Activated T-helper 1 cell treated with anti-CD3 and anti-CD28 coated beads, Interleukin-2, amount 50 U/mL, for 16 hours (primary cell): ENCODE measurements at places on chromosomes 3 and 15.

GRCh38 chr3:184058029-184058428, 5.2 kb downstream of the HTR3C start:
- DNase-seq: no peak

GRCh38 chr3:152071315-152071714, 197.4 kb upstream of the MBNL1 start:
- no peak for DNase-seq

- DNase-seq: no peak
Observed at GRCh38 chr3:63462732-63463131, 184.6 kb downstream of the SYNPR start.

DNA sequence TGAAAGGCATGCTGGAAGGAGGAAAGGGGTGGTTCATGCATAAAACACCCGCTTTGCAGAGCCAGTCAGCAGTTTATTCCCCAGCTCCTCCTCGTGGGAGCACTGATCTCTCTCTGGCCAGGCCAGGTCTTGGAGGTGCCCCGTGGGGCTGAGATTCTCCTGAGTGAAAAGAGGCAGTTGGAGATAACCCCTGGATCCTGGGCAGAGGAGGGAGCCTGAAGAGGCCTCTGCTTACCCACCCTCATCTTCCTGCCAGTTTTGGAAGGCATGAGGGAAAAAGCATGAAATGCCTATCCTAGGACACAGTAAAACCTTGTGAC, 108.3 kb downstream of the SEMA5B start:
- DNase-seq: no peak

DNA sequence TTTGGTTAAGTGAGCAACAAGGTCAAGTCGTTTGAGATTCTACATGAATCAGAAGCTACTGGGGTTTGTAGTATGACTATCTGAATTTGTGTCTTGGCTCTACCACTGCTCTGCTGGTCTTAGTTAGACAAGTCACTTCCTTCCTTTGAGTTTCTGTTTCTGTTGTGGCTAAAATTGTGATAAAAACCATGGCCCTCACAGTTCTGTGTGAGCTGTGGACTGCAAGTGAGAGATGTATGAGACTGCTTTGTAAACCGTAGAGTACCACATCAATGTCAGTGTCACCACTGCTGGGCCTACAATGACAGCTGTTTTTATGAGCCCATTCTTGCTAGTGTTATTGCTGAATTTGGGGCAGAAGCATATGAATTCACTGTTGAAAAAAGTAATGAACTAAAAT, 32.7 kb downstream of the RARB start:
- no peak for DNase-seq

DNA sequence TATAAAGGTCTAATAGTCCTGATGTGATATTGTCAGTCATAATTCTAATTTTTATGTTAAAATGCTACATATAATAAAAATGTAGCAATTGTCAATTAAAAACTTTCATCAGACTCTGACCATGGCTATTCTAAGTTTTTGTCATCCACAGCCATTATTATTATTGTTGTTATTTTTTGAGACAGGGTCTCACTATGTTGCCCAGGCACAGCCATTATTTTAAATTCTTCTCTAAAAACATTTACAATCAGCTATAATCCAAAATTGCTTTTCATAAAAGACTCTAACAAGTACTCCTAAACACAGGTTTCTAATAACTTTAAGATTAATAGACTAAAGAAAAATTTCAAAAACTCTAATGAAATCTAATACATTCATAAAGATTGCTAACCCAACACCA, 41.0 kb upstream of the SETD2 start:
- DNase-seq: no peak
